Skin of body (tissue), 3 donors: ENCODE measurements at places on chromosomes 3 and 15.

GRCh38 chr3:177977381-177978158 is 558.7 kb upstream of the KCNMB2 start:
- no peak for DNase-seq

DNA sequence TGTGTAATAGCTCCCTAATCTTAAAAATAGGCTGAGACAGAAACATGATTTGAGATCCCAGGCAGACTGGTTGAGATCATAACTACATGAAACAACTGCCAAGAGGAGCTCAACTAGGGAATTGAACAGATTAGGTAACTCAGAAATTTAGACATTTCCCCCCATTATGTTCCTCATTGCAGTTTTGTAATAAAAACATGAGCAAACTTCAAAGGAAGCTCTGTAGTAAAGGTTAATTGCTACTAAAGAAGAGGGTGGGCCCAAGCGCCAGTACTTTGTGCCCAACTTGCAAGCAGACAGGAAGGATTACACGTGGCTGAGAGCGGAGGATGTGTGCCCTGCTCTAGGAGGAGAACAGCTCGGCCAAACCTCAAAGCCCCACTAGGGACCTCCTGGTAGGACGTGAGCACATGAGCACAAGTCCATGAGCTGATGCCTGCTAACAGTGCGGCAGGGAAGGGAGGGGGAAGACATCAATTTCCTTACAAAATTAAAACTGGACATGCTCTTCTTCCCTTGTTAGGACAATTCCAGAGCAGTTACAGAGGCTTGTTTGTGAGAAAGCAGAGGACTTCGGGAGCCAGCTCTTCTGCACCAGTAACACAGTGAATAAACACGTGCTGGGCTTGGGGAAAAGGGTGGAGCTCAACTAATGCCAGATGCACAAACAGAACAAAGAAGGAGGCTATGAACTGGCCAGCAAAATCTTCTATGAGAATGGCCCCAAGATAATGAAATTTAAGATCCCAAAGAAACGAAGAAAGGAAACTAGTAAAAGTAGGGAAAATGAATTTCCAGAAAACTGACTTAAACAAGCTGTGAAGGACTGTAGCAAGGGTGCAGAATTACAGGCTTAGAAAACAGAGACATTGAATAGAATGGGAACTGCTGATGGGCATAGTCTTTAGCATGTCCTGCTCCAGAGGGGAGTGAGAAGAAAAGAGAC is 275.5 kb downstream of the MECOM start:
- DNase-seq, result peak; percentile 63

GRCh38 chr3:103918336-103918735 is 1448.4 kb upstream of the ALCAM start:
- DNase-seq, result no peak

DNA sequence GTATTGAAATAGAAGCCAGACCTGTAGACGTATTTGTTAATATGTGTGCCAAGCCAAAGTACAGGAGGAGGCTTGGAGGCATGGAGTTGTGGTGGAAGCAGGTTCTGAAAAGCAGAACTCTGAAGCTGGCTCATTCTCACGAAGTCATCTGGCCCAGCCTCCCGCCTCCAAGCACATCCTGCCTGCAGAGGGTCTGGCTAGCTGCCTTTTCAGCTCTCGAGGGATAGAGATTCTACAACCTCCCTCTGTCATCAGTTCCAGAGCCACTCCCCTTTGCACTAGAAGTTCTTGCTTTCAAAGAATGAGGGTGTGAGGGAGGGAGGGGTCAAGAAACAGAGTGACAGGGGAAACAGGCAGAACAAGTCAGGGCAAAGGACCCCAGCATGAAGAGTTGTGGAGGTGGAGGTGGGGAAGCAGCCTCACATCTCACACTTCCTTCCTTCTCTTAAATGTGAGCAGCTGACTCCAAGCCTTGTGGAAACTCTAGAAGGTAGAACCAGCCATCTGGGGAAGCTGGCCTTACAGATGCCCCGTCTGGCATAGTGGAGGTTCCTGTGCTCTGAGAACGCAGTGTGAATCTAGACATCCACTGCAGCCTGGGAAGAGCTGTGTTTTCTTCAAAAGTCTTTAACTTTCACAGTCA is 95.3 kb downstream of the SLC49A4 start:
- peak; percentile 96 for DNase-seq

GRCh38 chr3:149812165-149812605 is 830 bp upstream of the RNF13 start:
- no peak for DNase-seq

DNA sequence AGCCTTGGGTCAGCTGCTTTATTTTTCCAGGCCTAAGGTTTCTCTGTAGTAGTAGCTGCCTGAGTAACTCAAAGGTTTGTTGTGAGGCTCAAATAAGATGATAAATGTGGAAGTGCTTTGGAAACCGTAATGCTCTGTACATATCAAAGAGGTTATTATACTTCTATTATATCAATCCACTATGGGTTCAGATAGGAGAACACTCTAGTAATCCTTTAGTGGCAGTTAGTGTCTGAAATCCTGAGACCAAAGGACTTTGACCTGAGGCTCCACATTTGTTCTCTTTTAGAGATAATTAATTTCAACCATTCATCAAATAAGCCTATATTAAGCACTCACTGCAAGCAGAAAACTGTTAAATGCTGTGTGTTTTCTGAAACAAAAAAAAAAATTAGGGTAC is 128.6 kb upstream of the BCL6 start:
- DNase-seq, result no peak

GRCh38 chr15:74855857-74856256 is 12.9 kb upstream of the ULK3 start:
- no peak for DNase-seq

GRCh38 chr15:41429003-41429890 is 12.4 kb downstream of the RTF1 start:
- no peak for DNase-seq

DNA sequence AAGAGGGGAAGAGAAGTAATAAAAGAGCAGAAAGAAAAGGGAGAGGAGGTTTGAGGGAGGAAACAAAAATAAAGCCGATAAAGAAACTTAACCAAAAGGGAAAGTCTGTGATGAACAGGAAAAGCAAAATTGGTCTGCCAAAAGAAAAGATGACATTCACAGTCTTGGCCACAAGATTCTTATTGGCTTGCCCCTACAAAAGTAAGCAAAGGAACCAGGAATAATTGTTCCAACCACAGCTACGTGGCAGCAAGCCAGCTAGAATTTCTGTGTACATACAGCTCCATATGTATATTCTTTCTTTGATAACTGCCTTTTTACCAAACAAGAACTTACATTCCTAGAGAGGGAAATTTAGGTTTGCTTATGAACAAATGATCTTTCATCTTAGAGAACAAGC is 79.6 kb downstream of the MLH1 start:
- peak; percentile 71 for DNase-seq
